ENCODE measurements at places on chromosomes 11 and 22.

DNA sequence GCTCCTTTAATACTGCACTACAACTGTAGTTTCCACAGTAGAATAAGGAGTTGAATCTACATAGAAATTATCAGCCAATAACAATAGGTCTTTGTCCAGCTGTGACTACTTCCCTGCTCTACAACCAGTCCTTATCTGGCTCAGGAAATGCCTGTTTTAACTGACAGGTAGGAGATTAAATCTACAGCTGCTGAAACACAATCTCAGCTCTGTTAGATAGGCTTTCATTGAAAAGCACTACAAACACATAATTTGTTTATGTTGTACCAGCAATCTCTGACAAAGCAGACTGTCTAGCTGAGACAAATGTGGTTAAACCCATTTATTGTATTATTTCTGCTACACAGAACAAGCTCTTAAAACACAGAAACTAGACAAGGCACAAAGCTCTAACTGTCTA is 230.0 kb downstream of the SOX6 start:
- DNase-seq: no peak

GRCh38 chr11:10641177-10641911 is 52.2 kb downstream of the IRAG1 start:
- DNase-seq: no peak

GRCh38 chr11:67504950-67505581 is at the start of gene PITPNM1:
PITPNM1 (minus strand) TSS chr11:67505363; CDS start chr11:67504180, 1,183 bp downstream.
- no peak for DNase-seq

DNA sequence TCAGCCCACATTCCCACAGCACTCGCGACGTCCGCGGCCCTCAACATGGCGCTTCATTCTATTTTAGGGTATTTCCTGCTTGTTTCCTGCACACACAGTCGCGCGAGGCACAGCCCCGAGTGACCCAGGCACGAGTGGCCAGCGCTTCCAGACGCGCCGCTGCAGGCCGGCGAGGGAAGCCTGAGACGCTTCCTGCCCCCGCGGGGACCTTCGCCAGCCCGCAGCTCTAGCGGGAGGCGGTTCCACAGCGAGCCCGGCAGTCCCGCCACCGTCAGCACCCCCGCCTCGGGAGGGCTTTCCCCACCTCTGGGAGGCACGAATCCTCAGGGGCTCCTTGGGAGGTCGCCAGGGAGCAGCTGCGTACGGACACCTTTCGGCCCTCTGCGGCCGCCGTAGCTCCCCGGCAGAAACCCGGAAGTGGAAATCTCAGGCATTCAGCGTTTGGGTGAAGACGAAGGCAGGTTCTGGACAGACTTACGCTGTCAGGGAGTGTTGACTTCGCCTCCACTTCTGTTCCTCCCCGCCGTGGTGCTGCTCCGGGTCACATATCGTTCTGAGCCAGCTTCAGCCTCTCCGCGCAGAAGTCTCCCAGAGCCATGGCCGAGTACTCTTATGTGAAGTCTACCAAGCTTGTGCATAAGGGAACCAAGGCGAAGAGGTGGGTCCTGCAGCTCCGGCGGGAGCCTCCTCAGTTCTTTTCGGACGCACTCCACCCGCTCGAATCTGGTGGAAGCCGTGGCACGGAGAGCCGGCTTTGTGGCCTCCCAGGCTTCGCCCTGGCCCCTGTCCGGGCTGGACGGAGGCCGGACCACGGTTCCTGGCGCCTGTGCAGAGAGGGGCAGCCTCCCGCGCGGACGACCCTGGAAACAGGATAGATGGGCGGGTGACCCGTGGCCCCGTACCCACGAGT is 2925.9 kb upstream of the OR11H1 start:
- no peak for DNase-seq

DNA sequence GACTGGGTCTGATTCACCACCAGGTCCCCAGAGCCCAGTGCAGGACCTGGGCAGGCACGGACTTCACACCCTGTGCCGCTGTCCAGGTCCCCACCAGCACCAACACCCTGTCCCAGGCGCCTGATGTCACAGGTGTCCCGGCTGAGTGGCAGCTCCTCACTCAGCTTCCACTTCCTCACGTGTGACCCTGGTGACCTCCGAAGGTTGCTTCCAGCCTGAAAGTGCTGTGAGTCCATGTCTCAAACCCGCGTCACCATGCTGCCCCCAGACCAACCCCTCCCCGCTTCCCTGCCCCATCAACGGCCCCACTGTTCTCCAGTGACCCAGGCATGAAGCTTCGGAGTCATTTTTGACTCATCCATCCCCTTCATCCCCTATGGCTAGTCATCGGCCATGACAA is 25.7 kb upstream of the PICK1 start:
- DNase-seq: no peak

GRCh38 chr22:38314933-38315822 is 2.1 kb downstream of the CSNK1E start:
- DNase-seq: no peak

DNA sequence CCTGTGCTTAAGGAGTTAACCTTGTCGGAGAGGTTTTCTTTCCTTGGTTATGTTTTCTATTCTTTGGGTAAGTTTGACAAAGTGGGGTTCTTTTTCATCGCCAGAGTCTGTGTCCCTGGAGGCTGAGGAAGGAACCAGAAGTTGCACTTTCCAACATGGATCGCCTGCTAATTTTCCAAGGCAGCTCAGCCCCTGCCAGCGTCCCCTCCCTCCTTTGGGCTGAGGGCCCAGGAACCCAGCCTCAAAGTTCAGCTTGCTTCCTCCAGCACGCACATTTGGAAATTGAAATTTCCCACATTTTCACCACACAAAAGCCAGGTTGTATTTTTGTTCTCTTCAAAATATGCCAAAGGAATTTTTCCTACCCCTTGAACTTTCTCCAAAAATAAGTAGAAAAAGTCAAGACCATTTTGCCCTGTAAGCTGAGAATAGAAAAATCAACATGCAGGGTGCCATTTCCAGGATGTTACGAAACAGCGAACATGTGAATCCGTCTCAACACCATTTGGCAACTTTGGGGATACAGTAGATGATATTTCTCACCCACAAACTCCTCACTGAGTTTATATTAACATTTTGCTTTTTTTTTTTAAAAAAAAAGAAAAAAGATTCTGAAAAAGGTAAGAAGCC is 343.5 kb downstream of the TENM4 start:
- no peak for DNase-seq

GRCh38 chr11:98061858-98062257 is 958.9 kb upstream of the CNTN5 start:
- DNase-seq: no peak

GRCh38 chr11:122424636-122425035 is 230.9 kb upstream of the UBASH3B start:
- DNase-seq: no peak

- DNase-seq: no peak
These were observed 51.4 kb downstream of the CDON start for GRCh38 chr11:126011265-126011664.

DNA sequence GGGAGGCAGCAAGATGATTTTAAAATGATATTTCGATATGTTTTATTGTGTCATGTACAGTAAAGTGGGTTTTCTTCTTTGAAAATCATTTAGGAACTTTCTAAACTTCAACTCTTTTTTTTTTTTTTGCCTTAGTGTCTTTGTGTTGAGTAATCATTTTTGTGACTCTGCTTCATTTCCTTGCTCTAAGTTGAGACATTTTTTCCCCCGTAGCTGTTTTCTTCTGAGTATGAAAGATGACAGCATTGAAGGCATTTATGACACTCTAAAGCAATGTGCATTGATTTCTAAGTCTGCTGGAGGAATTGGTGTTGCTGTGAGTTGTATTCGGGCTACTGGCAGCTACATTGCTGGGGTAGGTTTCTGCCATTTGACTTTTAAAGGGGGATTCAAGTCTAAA is 23.5 kb downstream of the RRM1 start:
- no peak for DNase-seq

- no peak for DNase-seq
These were observed 76.5 kb downstream of the C11orf91 start for GRCh38 chr11:33624083-33624482.

- DNase-seq: no peak
These were observed 336.7 kb downstream of the LUZP2 start for GRCh38 chr11:24833573-24833972.
